C1 segment of cervical spinal cord (tissue), 14 donors: ENCODE measurements at places on chromosomes 5 and 9.

- no peak for DNase-seq
Observed at GRCh38 chr9:69009708-69010107, 4.2 kb downstream of the PRKACG start.

DNA sequence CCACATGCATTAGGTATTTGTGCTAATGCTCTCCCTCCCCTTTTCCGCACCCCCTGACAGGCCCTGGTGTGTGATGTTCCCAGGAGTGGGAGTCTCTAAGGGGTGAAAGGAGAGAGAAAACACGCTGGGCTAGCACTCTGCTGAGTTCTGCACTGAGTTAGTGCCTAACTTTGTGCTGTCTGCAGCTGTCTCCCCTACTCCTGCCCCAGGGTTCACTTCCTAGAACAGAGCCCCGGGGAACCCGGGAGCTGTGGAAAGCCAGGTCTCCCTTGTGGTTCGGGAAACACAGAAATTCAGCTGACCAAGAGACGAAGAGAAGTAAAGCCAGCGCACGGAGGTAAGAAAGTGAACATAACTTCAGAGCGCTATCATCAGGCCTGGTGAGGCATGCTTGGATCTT, 20.7 kb upstream of the ANKRD18A start:
- DNase-seq, result no peak

GRCh38 chr5:129905473-129906176, 1.4 kb downstream of the CHSY3 start:
- no peak for DNase-seq

GRCh38 chr9:22307013-22307711, 139.5 kb upstream of the DMRTA1 start:
- DNase-seq, result no peak

DNA sequence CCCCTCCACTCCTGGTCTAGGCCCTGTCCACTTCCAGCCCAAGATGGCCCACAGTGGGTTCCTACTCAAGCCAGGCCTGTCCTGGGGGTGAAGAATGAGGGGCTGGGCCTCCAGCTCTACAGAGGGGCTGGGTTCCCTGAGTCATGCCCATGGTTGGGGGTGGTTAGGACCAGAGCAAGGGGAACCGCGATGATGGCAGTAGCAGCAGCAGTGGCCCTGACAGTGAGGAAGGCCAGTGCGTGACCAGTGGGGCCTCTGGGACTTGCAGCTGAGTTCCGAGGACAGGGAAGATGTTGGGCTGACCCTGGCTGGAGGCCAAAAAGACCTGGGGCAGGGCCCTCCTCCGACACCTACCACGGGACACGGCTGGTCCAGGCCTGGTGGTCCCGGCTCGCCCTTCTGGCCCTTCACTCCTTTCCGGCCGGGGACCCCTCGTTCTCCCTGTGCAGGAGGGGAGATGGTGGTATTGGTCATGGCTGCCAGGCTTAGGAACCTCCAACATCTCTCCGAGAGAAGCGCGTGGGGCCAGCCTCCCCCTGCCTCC, 9.2 kb upstream of the PHYKPL start:
- no peak for DNase-seq

GRCh38 chr9:121201045-121201737, 478 bp downstream of the RAB14 start:
- DNase-seq, result no peak

DNA sequence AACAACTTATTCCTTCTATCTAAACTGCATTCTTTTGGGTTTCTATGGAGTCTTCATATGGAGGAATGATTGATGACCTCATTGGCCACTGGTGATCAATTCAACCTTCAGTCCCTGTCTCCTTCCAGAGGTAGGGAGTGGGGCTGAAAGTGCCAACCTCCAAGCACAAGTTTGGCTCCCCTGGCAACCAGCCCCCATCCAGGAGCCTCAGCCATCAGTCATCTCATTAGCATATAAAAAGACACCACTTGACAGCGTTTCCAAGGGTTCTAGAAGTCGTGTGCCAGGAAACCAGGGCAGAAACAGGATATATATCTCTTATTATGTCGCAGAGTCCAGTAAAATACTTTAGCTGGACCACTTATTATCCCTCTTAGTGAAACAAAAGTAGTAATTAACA, 9.8 kb downstream of the SLC31A2 start:
- DNase-seq, result no peak

GRCh38 chr9:97966493-97966892, 16.6 kb upstream of the ANP32B start:
- DNase-seq, result no peak

GRCh38 chr5:10655972-10656830, 92.3 kb downstream of the ANKRD33B start:
- DNase-seq, result no peak

- no peak for DNase-seq
Observed at GRCh38 chr5:142881076-142881783, 111.1 kb downstream of the ARHGAP26 start.

DNA sequence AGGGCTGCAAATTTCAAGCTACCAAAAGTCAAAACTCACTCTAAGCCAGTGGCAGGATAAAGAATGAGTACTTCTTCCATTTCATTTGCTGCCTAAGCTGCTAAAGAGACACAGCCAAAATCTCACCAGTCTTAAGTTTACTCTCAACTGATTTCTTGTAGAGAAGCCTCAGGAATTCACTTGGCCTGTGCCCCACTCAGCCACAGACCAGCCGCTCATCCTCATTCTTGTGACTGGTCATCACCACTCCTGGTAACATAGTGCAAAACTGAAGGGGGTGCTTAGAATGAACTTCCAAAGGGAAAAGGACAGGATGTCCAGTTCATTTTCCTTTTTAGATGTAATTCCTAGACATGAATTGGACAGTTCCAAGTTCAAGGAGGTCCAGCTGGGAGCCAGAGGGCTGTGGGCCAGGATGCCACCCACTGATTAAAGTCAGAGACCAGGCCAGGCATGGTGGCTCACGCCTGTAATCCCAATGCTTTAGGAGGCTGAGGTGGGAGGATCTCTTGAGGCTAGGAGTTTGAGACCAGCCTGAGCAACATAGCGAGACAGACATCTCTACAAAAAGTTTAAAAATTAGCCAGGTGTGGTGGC, 72.7 kb upstream of the RANBP3L start:
- no peak for DNase-seq
